ENCODE measurements at places on chromosomes 1 and 21. TPM values are rescaled to one million over a fixed set of nuclear protein-coding genes. Genes with fewer than 3 reads are reported as not detected.

DNA sequence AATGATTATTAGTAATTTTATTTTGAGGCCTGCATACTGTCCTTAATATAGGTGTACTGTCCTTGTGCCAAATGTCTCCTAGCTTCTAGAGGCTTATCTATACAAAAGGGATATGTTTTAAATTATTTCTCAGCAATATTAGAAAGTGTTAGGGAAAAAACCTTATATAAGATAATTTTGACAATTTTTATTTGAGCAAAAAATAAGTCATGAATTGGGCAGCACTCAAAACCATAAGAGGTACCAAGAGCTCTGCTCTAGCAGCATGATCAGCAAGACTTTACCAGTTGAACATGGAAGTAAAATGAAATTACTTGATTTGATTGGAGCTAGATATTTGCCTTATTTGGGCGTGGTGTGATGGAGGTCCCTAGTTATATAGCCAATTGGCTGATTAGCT lies 157.1 kb downstream of the PTBP2 start:
- no peaks in the 10 kb centered on the region for H3K27me3 ChIP-seq
- no peak overlapping the region for H3K4me3 ChIP-seq
- H3K27ac ChIP-seq = no peak overlapping the region
- H3K36me3 ChIP-seq = no peaks in the 10 kb centered on the region
- no peak for DNase-seq
- H3K4me1 ChIP-seq = no peaks in the 10 kb centered on the region

DNA sequence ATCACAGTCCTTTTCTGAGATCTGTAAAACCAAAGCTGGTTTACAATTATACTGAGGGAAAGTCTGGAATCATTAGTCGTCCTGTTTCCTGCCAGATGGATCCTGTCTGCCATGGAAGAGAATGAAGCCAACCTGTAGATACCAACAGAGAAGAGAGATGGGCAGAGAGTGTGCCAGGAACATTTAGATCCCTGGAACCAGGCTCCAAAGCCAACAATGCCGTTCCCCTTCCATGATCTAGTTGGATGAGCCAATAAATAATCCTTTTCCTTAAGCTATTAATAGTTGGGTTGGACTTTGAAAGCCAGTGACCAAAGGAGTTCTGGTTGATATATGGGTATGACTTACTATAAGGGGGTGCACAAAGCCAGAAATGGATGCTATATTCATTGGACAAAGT lies 15.0 kb downstream of the CAPN8 start:
- peaks cover 9% of the 10 kb centered on the region for H3K27me3 ChIP-seq
- no peak overlapping the region for H3K4me3 ChIP-seq
- no peak for DNase-seq
- H3K27ac ChIP-seq = no peak overlapping the region
- H3K36me3 ChIP-seq = no peaks in the 10 kb centered on the region

DNA sequence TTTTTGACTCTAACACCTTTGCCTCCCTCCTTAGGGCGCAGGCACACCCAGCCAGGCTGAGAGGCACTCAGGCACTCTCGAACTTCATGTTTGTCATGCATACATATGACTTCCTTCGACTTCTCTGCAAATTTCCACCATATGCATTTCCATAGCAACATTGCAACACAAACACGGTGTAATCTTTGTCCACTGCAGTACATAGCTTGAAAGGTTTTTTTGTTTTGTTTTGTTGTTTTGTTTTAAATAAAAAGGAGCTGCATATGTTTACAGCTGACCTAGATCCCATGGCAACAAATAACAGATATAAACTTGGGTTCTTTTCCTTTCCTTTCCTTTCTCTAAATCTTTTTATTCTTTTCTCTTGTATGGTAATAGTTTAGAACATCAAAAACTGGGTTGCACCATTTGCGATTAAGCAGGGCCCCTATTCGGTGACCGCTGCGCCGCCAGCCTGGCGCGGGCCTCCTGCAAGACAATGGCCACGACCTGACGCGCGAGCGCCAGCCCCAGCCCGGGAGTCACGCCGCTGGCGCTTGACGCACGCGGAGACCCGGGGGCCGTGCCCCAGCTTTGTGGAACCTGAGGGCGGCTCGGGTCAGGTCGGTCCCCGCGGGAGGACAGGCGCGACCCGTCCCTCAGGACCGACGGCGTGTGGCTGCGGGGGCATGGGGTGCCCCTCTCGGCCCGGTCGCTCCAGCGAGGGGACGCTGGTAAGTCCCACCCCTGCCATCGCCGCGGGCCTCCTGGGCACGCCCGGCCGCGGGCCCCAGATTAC lies 35.2 kb downstream of the CCN1 start:
- H3K4me1 ChIP-seq = no peaks in the 10 kb centered on the region
- DNase-seq = no peak
- no peak overlapping the region for H3K27ac ChIP-seq
- H3K36me3 ChIP-seq = peaks cover 5% of the 10 kb centered on the region
- no peaks in the 10 kb centered on the region for H3K27me3 ChIP-seq

DNA sequence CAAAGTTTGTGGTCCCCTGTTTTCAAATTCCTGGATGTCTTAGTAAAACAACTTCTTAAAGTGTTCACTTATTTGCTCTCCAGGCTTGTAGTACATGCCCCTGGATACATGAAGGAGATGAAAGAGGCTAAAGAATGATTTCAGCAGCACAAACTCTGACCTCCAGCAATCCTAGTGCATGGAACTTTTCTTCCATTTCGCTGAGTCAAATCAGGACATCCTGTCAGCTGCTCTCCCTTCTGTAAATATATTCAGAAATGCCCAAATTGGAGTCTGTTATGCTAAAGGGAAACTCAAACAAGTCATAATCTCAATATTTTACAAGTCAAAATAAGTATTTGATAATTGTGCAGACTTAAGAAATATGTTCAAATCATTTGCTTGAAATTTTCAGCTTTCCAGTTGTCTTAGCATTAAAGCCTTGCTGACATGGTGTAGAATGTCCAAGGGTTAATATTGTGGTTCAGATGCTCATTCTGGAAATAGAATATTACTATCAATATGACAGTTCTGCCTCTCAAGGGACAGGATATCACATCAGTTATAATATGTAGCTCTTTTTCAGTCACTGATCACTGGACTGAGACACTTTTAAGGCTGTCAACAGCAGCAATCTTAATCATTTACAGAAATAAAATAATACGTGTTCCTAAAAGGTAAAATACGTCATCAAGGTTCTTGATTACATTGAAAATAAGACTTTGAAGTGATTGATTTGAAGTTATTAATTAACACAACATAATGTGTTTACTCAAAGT lies 1157.3 kb downstream of the PLA2G4A start:
- H3K27ac ChIP-seq = no peak overlapping the region
- no peak for DNase-seq
- H3K27me3 ChIP-seq = no peaks in the 10 kb centered on the region
- H3K4me1 ChIP-seq = no peaks in the 10 kb centered on the region
- no peak overlapping the region for H3K4me3 ChIP-seq

GRCh38 chr1:85393490-85393889 lies 71.5 kb downstream of the DDAH1 start:
- H3K4me1 ChIP-seq = no peaks in the 10 kb centered on the region
- H3K4me3 ChIP-seq = no peak overlapping the region
- no peak for DNase-seq
- no peak overlapping the region for H3K27ac ChIP-seq

DNA sequence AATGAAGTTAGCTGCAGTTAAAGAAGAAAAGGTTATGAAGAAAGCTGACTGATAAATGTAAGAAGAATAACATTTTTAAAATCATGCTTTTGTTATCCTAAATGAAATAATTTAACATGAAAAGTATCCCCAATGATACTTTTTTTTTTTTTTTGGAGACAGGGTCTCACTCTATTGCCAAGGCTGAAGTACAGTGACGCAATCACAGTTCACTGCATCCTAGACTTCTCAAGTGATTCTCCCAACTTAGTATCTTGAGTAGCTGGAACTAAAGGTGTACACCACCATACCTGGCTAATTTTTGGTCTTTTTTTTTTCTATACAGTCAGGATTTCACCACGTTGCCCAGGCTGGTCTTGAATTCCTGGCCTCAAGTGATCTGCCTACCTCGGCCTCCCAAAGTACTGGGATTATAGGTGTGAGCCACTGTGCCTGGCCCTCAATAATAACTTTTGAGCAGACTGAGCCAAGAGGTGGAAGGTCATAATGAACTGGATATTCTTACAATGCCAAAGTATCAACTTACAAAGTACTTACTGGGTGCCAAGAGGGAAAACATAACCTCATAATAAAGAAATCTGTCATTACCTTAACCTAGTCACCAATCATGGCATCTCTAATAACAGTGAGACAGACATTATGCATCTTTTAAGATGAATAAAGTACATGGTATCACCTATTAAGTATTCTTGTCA lies 94.5 kb downstream of the EVI5 start:
- peaks cover 6% of the 10 kb centered on the region for H3K4me1 ChIP-seq
- DNase-seq = no peak
- no peak overlapping the region for H3K4me3 ChIP-seq
- no peak overlapping the region for H3K27ac ChIP-seq
- peaks cover 10% of the 10 kb centered on the region for H3K27me3 ChIP-seq

DNA sequence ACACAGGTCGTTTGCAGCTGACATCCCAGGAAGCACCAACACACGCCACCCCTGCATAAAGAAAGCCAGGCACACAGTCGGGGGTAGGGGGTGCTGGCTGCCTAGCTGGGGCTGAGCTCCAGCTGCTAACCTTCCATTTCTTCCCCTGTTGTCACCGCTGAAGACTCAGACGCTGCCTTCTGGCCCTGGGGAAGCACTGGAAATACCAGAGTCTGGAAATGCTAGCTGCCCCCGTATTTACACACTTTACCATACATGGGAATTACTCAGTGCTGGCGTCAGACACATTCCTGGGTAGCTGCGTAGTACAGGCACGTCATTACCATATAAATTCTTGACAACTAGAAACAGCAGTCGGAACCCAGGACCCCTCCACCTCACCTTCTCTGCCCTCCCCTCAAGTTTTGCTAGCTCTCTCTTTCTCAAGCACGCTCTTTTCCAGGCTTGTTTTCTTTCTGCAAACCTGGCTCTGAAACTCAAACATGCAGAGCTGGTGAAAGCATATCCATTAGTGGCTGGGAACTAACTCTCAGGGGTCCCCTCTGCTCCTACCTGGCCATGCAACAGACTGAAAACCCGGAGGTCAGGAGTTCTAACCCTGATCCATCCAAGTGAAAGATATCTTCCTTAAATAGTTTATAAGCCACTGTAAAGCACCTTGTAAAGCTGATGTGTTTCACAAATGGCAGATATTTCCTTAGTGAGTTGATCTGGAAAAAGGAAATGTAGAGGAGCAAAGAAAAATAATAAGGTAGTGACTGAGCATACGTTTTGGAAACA lies 3.3 kb downstream of the CSRP1 start:
- DNase-seq = no peak
- peaks cover 43% of the 10 kb centered on the region for H3K4me1 ChIP-seq
- no peak overlapping the region for H3K4me3 ChIP-seq

- no peaks in the 10 kb centered on the region for H3K27me3 ChIP-seq
- peaks cover 6% of the 10 kb centered on the region for H3K4me1 ChIP-seq
- no peak overlapping the region for H3K4me3 ChIP-seq
- no peak overlapping the region for H3K27ac ChIP-seq
Observed at GRCh38 chr1:186188736-186189135, 186.3 kb downstream of the TPR start.

- H3K27me3 ChIP-seq = no peaks in the 10 kb centered on the region
- no peak for DNase-seq
- no peaks in the 10 kb centered on the region for H3K36me3 ChIP-seq
- no peak overlapping the region for H3K4me3 ChIP-seq
- H3K27ac ChIP-seq = no peak overlapping the region
Observed at GRCh38 chr1:168032029-168032428, 95.2 kb upstream of the MPC2 start.

DNA sequence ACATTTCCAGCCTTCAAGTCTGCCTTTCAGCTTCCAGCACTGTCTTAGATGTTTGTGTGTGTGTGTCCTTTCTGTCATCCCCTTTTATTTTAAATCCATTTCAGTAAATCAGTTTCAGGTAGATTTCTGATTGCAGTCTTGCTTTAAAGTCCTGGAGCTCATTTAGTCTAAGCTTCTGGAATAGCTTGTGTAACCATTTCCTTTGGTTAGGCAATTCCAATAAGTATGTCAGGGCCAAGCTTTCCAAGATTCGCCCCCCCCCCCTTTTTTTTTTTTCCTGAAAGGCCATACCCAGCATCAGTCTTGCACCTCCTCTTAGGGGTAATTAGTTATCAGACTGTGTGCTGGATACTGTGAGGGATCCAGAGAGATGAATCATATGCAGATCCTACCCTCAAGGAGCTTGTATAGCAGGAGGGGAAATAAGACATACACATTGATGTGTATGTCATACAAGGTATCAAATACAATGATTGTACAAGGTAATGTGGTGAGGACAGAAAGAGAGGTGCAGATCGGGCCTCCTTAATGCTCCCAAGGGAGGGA lies 41.3 kb downstream of the NFYC start:
- H3K4me1 ChIP-seq = peaks cover 35% of the 10 kb centered on the region
- no peaks in the 10 kb centered on the region for H3K27me3 ChIP-seq
- no peak overlapping the region for H3K4me3 ChIP-seq
- H3K27ac ChIP-seq = peak overlapping the region; percentile 54

GRCh38 chr1:206893380-206893779 lies 3.9 kb upstream of the IL24 start:
- no peak overlapping the region for H3K27ac ChIP-seq
- no peaks in the 10 kb centered on the region for H3K27me3 ChIP-seq
- no peaks in the 10 kb centered on the region for H3K36me3 ChIP-seq
- DNase-seq = no peak

DNA sequence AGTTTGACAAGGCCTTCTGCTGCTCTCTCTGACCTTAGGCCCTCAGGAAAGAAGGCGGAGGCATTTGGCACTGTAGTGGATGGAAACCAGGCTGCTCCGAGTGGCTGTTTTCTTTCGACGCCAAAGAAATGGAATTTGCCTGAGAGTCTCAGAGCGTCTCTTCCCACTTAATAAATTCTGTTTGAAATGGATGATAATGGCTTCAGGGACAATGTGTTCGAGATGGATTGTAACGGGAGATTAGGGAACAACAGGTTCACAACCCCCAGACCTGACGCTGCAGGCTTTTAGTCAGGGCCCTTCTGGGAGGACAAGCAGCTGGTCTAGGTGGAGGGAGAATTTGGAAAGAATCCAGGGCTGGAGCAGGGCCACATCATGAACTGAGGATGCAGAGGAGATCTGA lies 58.6 kb downstream of the TLR5 start:
- H3K27ac ChIP-seq = no peak overlapping the region
- H3K4me1 ChIP-seq = peaks cover 14% of the 10 kb centered on the region
- H3K36me3 ChIP-seq = no peaks in the 10 kb centered on the region

DNA sequence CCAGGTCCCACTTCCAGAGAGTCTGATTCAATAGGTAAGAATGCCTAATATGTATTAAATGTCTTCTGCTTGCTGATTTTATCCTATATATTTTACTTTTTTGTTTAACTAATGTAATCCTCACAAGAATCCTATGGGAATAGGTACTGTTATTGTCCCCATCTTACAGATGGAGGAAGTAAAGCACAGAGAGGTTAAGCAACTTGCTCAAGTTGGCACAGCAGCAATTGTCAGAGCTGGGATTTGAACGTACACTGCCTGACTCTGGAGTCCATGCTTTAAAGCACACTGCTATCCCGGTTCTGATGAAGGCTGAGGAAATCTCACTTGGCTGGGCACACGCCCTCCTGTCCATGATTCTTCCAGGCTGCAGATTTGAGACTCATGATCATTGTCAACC lies 62.8 kb downstream of the IGSF21 start:
- no peak overlapping the region for H3K27ac ChIP-seq
- H3K4me3 ChIP-seq = no peak overlapping the region
- H3K27me3 ChIP-seq = no peaks in the 10 kb centered on the region

Gene SUSD4
- 2.9 TPM for total RNA-seq

Gene SFN
- 2.4 TPM for total RNA-seq

Gene LCE1A
- not detected for total RNA-seq

Gene MTARC2
- not detected for total RNA-seq

Gene TNN
- total RNA-seq = not detected

Gene DCAF8
- total RNA-seq = 117 TPM

Gene PDC
- not detected for total RNA-seq

Gene DYNLT5
- total RNA-seq = not detected

Gene LDLRAD2
- total RNA-seq = not detected
